ENCODE measurements at places on chromosomes 7 and 10.

- no peak for ATAC-seq
Observed at GRCh38 chr10:124849111-124849773, 47.6 kb downstream of the ABRAXAS2 start.

- ATAC-seq, result no peak
Observed at GRCh38 chr7:95605275-95605674, 9.0 kb upstream of the PDK4 start.

DNA sequence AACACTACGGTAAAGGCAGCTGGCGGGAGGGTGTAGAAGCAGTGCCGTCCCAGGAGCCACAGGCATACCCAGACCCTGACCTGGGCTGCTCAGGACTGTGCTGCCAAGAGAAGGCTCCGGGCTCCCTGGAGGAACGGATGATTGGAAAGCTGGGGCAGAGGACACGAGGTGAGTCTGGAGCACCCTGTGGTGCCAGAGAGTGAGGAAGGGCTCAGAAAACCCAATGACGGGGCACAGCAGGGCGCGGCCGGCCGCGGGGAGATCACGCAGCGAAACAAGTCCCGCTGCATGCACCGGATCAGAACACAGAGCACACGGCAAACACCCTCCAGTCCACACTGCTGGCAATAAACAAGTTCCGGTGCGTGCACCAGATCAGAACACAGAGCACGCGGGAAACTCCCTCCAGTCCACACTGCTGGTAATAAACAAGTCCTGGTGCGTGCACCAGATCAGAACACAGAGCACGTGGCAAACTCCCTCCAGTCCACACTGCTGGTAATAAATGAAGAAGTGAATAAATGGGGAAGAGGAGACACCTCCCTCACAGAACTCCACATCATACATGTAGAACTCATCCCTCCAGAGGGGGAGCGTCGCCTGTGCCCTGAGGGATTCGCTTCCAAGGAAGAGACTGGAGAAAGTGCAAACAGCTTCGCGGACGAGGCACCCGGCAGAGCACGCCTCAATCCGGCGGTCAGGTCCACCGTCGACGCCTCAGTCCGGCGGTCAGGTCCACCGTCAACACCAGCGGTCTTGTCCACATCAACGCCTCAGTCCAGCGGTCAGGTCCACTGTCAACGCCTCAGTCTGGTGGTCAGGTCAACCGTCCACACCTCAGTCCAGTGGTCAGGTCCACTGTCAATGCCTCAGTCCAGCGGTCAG is 265.0 kb downstream of the MAD1L1 start:
- ATAC-seq, result no peak

GRCh38 chr10:49655099-49655498 is 24.4 kb upstream of the C10orf53 start:
- no peak for ATAC-seq

Data from SK-N-SH treated with all-trans-retinoic acid at 6 μM for 48 hours (cell line).